ENCODE measurements at places on chromosomes 3 and 15.
A peak's percentile ranks its signal among the peaks of the same experiment; 100 is the strongest.

- peak overlapping the region; percentile 92 for H3K4me3 ChIP-seq
- no peak for DNase-seq
- H3K36me3 ChIP-seq: no peaks in the 10 kb centered on the region
- H3K4me1 ChIP-seq: peaks cover 60% of the 10 kb centered on the region
- peak overlapping the region; percentile 93 for H3K27ac ChIP-seq
Observed at GRCh38 chr3:39384665-39385000, 1.5 kb downstream of the SLC25A38 start.

DNA sequence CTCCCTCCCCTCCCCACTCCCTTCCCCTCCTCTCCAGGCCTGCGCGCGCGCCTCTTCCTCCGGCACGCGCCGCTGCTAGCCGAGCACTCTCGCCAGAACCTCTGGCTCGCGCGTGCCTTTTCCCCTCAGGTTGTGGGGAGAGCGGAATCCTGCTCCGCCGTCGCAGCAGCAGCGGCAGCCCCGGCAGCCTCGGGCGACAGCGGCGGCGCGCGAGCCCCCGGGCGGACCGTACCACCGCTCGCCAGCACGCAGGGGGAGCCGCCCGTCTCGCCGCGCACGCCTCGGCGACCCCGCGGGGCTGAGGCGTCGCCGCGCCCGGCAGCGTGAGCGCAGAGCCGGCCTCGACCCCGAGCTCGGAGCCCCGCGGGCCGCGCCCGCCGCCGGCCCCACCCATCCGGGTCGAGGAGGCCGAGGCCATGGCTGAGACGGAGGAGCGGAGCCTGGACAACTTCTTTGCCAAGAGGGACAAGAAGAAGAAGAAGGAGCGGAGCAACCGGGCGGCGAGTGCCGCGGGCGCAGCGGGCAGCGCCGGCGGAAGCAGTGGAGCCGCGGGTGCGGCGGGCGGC is at the start of gene CDV3:
TSS of gene CDV3 (plus strand) at position 58 of the 566 bp plus-strand sequence. CDS start at position 417, 359 bp downstream.
- DNase-seq: no peak
- H3K4me3 ChIP-seq: peak within 1 kb of the TSS; percentile 88
- H3K27me3 ChIP-seq: no peaks in the 10 kb centered on the region
- H3K27ac ChIP-seq: peak within 1 kb of the TSS; percentile 90

DNA sequence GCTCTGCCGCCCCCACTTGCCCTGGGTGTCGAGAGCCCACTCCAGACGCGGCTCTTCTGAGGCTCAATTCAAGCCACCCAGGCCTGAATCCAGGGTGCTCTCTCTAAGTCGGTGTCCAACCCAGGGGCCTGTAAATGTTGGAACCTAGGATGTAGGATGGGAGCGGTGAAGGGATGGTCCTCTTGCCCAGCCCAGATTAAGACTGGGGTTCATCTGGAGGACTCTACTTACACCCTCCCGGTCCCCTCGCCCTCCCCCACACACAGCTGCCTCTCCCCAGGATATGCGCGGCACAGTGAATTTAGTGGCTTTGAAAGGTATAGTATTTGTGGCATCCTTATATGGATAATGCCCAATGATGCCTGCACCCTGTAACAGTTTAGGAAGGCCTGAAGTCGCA is 822 bp upstream of the FBN1 start:
- no peak overlapping the region for H3K27ac ChIP-seq
- DNase-seq: no peak
- no peaks in the 10 kb centered on the region for H3K36me3 ChIP-seq

DNA sequence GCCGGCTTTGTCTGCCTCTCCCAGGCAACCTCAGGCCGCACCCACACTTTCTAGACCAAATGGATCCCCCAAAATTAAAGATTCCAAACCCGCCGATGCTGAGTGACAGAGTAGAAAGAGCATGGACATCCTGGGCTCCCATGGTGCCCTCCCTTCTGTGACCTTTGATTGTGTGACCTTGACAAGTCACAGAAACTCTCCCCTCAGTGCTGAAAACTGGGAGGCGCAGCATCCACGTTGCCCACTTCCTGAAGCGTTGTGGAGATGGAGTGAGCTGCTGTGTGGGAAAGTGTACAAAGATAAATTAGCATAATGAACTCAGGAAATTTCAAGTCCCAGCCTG is 74.4 kb upstream of the MFGE8 start:
- DNase-seq: no peak
- no peaks in the 10 kb centered on the region for H3K27me3 ChIP-seq
- H3K4me1 ChIP-seq: no peaks in the 10 kb centered on the region
- H3K27ac ChIP-seq: no peak overlapping the region

- no peaks in the 10 kb centered on the region for H3K27me3 ChIP-seq
- no peaks in the 10 kb centered on the region for H3K36me3 ChIP-seq
Observed at GRCh38 chr15:95227235-95227634, 995.9 kb downstream of the MCTP2 start.
